ENCODE measurements at places on chromosomes 7 and 10.

GRCh38 chr7:27709137-27710075 is 30.6 kb upstream of the TAX1BP1 start:
- DNase-seq: no peak

DNA sequence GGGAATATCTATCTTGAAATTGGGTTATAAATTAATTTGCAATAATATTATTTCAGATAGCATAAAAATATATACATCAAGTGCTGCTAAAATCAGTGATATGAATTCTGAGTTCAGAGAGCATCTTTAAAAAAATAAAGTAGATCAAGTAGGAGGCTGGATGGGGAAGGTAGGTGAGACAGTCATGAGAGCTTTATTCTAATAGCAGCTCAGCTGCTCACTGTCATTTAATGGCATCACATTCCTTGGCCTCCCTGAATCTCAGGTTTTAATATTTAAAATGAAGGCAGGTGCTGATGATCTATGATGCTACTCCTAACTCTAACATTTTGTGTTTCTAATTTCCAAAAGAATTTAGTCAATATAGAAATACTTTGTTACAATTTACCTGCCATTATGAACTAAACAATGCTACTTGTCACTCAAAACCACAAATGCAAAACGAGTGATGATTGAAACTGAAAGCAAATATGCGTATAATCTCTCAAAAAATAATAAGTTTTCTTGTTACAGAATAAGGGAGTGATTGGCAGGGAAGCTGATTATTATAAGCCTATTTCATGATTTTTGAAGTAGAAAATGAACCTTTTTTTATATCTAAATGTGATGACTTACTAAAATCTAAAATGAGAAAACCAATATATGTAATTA is 147.6 kb upstream of the CSTF2T start:
- DNase-seq: no peak

- no peak for DNase-seq
Observed at GRCh38 chr10:124563320-124564040, 101.9 kb downstream of the LHPP start.

DNA sequence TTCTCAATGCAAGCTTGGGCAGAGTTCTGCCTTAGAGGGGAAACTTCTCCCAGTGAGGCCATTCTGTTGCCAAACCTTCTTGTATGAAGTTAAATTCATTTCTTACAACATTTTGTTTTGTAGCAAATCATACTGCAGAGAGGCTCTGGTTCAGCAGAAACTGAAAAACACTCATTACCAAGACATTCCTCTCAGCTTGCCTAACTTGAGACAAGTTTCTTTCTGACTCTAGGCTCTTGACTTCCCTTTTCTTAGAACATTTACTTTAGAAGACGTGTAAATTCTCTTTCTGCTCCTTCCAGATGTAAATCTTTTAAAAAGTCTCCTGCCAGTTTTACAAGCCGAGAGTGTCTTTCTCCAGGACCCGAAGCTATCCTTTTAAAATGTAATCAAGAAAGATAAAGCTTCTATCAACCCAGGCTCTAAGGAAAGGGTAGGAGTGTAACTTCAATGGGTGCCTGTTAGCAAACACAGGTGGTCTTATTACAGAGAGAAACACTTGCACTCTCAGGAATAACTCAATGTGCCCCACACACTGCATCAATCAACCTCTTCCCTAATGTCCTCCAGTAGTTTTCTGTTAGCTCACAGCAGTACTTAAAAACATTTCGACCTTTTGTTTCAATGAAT is 80.5 kb upstream of the TAS2R16 start:
- no peak for DNase-seq

DNA sequence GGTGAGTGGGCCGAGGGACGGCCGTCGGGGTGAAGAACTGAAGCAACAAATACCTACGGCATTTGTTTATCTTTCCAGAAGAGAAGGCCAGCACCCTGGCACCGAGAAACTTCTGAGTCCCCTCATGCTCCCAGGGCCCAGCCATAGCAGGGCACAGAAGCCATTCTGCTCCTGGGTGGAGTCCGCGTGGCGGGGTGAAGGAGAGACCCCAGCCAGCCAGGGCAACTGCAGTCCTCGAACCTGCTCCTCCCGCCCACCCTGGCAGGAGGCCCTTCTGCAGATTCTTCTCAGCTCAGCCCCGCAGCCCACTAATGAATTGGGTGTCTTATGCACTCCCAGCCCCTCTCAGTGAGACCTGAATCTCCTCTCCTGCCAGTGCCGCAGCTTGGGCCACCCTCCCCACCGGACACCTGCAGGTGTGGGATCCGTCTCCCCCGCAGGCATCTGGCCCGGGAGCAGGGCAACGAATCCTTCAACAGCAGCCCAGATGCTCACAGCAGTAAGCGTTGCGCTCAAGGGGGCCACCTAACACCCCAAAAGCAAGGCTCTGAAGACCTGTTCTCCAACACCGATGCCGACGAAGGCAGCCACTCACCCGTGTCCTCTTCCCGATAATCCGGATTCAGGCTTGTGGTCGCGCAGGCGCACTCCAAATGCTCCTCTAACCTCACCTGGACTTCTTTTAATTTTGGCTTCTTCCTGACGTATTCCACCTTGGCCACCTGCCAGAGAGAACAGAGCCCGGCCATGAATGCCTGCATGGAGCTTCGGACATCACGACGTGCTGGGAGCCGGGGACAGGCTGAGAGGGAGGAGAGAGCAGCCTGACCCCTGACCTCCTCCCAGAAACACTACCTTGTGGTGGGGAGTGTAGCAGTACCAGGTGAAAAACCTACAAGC is 18.9 kb downstream of the PDGFA start:
- DNase-seq: no peak

- DNase-seq: peak; percentile 51
Observed at GRCh38 chr10:110803830-110804338, 67.8 kb upstream of the PDCD4 start.

DNA sequence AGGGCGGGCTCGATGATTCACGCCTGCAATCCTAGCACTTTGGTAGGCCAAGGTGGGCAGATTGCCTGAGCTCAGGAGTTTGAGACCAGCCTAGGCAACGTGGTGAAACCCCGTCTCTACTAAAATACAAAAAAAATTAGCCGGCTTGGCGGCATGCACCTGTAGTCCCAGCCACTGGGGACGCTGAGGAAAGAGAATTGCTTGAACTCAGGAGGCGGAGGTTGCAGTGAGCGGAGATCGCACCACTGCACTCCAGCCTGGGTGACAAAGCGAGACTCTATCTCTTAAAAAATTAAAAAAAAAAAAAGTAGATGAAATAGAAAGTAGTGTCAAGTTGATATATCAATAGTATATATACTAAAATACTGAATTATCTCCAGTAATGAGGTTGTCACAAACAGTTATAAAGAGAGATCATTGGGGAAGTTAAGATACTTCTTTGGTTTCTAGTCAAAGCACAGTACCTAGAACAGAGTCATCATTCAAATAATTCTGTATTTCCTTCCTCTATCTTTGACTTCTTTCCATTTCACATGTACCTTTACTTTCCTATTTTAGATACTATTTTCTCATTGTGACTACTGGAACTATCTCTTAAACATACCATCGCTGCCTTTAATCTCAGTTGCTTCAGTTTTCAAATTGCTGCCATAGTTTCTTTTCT is 491.7 kb downstream of the GRM8 start:
- no peak for DNase-seq

GRCh38 chr7:100137851-100138760 is 10.6 kb upstream of the LAMTOR4 start:
- no peak for DNase-seq

GRCh38 chr7:28358423-28358868 is 53.9 kb upstream of the CREB5 start:
- no peak for DNase-seq

GRCh38 chr7:132576721-132577085 is 433 bp upstream of the PLXNA4 start:
- DNase-seq: no peak

GRCh38 chr10:132397671-132398565 is 918 bp downstream of the PWWP2B start:
- DNase-seq: no peak

GRCh38 chr10:130958003-130958402 is 353.5 kb downstream of the TCERG1L start:
- DNase-seq: no peak

- no peak for DNase-seq
Observed at GRCh38 chr10:126090911-126091728, 194.8 kb downstream of the FANK1 start.

- no peak for DNase-seq
Observed at GRCh38 chr10:87841186-87841585, 22.1 kb downstream of the KLLN start.

GRCh38 chr7:39212876-39213275 is 235.2 kb downstream of the POU6F2 start:
- no peak for DNase-seq

- DNase-seq: no peak
Observed at GRCh38 chr10:114684084-114684821, 26.2 kb upstream of the ABLIM1 start.

DNA sequence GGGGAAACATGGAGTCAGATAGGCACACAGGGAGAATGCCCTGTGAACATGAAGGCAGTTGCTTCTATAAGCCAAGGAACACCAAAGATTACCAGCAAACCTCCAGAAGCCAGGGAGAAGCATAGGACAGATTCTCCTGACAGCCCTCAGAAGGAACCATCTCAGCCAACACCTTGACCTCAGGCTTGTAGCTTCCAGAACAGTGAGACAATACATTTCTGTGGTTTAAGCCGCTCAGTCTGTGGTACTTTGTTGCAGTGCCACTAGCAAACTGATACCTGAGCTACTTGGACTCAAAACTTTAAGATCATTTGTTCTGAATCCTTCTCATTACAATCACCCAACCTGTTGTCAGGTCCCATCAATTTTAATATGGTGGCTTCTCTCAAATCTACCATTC is 31.2 kb downstream of the ABLIM1 start:
- no peak for DNase-seq

- DNase-seq: no peak
Observed at GRCh38 chr7:111107579-111107978, 16.7 kb downstream of the LRRN3 start.

DNA sequence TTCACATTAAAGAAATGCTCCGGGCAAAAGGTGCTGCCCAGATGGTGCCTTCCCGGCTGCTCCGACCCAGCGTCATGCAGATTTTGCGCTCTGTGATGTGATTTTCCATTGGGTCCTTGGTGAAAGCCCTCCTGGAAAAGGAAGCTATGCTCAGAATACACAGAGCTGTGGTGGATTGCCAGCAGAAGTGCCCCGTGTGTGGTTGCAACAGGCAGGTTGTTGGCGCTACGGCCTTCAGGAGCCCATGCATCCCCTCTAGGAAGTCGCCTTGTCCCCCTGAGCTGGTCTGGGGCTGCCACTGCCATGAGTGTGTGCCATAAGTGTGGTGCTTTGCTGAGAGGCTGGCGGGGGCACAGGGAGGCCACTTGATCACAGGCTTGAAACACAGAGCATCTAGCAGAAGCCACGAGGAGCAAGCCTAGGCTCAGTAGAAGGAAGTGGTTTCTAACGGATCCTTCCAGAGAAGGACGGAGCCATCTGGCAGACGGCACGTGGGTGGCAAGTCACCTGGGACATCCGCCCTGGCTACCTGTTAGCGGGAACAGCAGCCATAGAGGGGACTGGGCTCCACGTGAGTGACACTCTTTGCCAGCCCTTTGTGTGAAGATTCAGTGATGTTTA is 210.9 kb downstream of the CUX1 start:
- no peak for DNase-seq
